Naive thymus-derived CD8-positive, alpha-beta T cell (primary cell): ENCODE measurements at places on chromosomes 2 and 18.

DNA sequence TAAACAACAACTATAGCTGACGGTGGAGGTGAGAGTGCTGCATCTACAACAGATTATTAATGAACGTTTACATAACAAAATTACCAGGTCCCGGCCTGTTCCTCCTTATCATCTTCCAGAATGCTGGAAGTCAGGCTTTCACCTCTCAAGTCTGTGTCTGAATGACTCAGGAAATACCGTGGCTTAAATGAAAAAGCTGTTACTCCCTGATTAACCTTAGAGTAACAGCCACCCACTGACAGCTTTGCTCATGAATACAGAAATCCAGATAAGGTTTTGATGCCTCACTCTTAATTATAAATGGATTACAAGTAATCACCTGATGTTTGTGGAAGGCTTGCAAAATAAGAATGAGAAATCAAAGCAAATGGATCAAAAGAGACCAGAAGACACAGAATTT is 885.3 kb upstream of the CELF4 start:
- DNase-seq = no peak
- H3K4me1 ChIP-seq = no peaks in the 10 kb centered on the region
- H3K27me3 ChIP-seq = no peaks in the 10 kb centered on the region
- no peaks in the 10 kb centered on the region for H3K36me3 ChIP-seq
- no peak overlapping the region for H3K27ac ChIP-seq

GRCh38 chr2:121326628-121327027 is 41.6 kb upstream of the TFCP2L1 start:
- no peaks in the 10 kb centered on the region for H3K4me1 ChIP-seq
- H3K36me3 ChIP-seq = no peaks in the 10 kb centered on the region
- H3K4me3 ChIP-seq = no peak overlapping the region
- DNase-seq = no peak
- H3K27ac ChIP-seq = no peak overlapping the region

GRCh38 chr2:207008105-207008990 is 69.0 kb downstream of the CPO start:
- no peaks in the 10 kb centered on the region for H3K36me3 ChIP-seq
- DNase-seq = no peak
- H3K4me1 ChIP-seq = no peaks in the 10 kb centered on the region
- no peak overlapping the region for H3K27ac ChIP-seq

- no peak overlapping the region for H3K27ac ChIP-seq
- H3K4me1 ChIP-seq = no peaks in the 10 kb centered on the region
- H3K27me3 ChIP-seq = peaks cover 1% of the 10 kb centered on the region
- H3K4me3 ChIP-seq = no peak overlapping the region
Observed at GRCh38 chr2:9189901-9190300, 16.7 kb upstream of the ASAP2 start.

- no peak for DNase-seq
- H3K36me3 ChIP-seq = no peaks in the 10 kb centered on the region
- no peaks in the 10 kb centered on the region for H3K27me3 ChIP-seq
- H3K27ac ChIP-seq = no peak overlapping the region
Observed at GRCh38 chr2:211649331-211649730, 889.3 kb downstream of the ERBB4 start.
